ENCODE measurements at places on chromosomes 4 and X.

DNA sequence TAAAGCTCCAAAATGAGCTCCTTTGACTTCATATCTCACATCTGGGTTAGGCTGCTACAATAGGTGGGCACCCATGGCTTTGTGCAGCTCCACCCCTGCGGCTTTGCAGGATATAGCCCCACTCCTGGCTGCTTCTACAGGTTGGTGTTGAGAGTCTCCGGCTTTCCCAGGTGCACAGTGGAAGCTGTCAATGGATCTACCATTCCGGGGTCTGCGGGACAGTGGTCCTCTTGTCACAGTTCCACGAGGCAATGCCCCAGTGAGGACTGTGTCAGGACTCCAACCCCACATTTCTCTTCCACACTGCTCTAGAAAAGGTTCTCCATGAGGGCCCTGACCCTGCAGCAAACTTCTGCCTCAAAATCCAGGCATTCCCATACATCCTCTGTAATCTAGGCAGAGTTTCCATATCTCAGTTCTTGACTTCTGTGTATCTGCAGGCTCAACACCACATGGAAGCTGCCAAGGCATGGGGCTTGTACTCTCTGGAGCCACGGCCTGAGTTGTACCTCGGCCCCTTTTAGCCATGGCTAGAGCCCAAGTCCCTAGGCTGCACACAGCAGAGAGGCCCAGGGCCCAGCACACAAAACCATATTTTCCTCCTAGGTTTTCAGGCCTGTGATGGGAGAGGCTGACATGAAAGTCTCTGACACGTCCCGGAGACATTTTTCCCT is 342.8 kb downstream of the FAM47B start:
- no peak for DNase-seq

- no peak for DNase-seq
Measured at GRCh38 chr4:6427439-6428090, 44.8 kb downstream of the PPP2R2C start.

DNA sequence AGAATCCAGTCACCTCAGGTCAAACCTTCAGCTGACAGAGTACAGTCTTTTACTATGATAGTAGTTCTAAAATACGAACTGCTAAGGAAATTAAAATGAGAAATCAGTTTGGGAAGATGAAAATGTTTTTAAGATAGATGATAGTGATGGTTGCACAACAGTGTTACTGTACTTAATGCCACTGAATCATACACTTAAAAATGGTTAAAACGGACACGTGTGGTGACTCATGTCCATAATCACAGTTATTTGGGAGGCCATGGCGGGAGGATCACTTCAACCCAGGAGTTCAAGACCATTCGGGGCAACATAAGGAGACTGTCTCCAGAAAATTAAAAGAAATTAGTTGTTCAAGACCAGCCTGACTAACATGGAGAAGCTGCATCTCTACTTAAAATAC is 41.4 kb downstream of the ABHD18 start:
- DNase-seq: no peak

GRCh38 chrX:121876305-121876704 is 828.9 kb downstream of the GLUD2 start:
- DNase-seq: no peak

- DNase-seq: no peak
Measured at GRCh38 chrX:40462795-40463194, 118.0 kb upstream of the ATP6AP2 start.

DNA sequence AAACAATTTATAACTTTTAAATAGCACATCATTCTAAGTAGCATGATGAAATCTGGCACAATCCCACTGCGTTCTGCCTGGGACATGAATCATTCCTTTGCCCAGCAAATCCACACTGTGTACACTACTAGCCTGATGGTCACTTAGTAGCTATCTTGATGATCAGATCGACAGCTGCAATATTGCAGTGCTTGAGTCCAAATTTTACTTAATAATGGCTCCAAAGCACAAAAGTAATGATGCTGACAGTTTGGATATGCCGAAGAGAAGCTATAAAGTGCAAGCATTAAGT is 86.6 kb upstream of the NPNT start:
- no peak for DNase-seq

- no peak for DNase-seq
Measured at GRCh38 chr4:752196-752861, 46.7 kb downstream of the PCGF3 start.

- DNase-seq: peak; percentile 23
Measured at GRCh38 chrX:46791927-46792809, 33.2 kb upstream of the SLC9A7 start.

DNA sequence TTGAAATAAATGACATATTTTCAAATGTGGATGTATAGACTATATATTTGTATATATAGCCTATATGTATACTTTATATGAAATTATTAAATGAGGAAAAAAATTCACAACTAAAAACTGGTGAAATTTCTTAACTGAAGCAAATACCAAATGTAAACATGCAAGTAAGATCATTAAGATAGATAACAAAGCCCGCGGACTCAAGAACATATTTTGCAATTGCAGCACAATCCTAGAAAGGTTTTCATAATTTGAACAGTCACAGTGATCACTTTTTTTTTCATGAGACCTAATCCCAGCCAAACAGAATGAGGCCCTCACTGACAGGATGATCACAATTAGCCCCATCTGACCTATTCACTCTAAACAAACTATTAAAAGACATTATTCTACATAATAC is 123.2 kb downstream of the SPOCK3 start:
- DNase-seq: no peak

GRCh38 chr4:117549524-117549923 is 464.1 kb upstream of the TRAM1L1 start:
- no peak for DNase-seq

DNA sequence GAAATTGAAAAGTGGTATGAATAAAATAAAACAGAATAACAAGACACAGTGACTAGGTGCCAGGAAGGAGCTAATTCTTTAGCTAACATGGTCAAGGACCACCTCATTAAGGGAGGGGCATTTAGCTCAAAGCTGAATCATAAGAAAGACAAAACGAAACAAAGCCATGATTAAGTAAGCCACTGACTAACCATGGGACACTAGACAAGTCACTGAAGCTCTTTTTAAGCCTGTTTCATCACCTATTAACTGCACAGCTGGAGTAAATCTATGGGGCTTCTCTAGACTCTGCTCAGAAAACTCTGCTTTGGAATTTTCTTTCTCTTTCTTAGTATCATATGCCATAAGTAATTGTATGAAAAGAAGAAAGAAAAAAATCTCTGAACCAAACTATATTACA is 49.8 kb upstream of the C1QTNF7 start:
- DNase-seq: no peak
